ENCODE measurements at places on chromosomes 6 and 20. TPM values are rescaled to one million over a fixed set of nuclear protein-coding genes. Genes with fewer than 3 reads are reported as not detected.
A peak's percentile ranks its signal among the peaks of the same experiment; 100 is the strongest.

Gene IPCEF1
- 1.9 TPM for total RNA-seq

DNA sequence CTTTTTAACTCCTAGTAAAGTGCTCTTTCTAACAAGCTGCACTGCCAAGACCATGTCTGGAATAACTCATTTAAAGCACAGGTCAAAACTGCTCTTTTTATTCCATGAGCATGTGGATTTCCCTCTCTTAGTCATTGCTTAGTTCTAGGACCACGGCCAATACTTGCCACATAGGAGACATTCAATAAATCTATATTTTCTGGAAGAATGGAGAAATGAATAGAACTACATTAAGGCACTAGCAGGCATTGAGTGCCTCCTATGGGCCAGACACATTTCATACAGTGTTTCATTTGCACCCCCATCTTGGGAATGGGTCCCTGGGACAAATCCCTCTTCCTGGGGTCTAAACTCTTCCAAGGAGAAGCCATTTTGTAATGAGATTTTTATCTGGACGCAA, 552.8 kb upstream of the CITED2 start:
- DNase-seq, result no peak

GRCh38 chr6:90610301-90610750, 23.5 kb upstream of the MAP3K7 start:
- DNase-seq, result peak; percentile 36

Gene RNF114
- total RNA-seq, result 186 TPM

DNA sequence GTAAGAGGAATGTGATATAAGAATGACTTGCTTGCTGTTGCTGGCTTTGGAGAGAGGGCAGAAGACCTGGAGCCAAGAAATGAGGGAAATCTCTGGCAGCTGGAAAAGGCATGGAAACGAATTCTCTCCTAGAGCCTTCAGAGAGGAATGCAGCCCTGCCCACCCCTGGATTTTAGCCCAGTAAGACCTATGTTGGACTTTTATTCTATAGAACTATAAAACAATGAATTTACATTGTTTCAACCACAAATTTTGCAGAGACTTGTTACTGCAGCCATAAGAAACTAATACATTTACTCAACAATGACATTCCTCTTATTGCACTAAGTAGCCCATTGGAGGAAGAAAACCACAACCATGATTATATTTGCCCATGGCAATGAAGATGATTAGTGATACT, 39.5 kb upstream of the PREP start:
- no peak for DNase-seq

Gene PROCR
- 11.9 TPM for total RNA-seq

Gene TMEM74B
- not detected for total RNA-seq

Gene ECT2L
- total RNA-seq, result 1.2 TPM

- DNase-seq, result no peak
These were observed 35.6 kb downstream of the ADGRF4 start for GRCh38 chr6:47733879-47734558.

DNA sequence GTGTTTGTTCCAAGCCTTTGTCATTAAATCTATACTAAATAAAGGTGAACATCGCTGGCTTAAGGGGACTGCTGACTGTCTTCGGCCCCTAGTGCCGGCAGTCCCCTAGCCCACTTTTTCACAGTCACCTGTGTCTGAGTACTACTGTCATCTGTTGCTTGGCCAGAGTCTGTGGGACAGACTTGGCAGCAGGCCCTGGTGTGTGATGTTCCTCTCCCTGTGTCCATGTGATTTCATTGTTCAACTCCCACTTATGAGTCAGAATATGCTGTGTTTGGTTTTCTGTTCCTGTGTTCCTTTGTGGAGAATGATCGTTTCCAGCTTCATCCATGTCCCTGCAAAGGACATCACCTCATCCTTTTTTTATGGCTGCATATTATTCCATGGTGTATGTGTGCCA, 133.4 kb downstream of the HAO1 start:
- DNase-seq, result no peak

- no peak for DNase-seq
These were observed 35.2 kb downstream of the ILRUN start for GRCh38 chr6:34661357-34661756.

- DNase-seq, result peak; percentile 87
These were observed 213.5 kb upstream of the PDE10A start for GRCh38 chr6:165876588-165876987.

DNA sequence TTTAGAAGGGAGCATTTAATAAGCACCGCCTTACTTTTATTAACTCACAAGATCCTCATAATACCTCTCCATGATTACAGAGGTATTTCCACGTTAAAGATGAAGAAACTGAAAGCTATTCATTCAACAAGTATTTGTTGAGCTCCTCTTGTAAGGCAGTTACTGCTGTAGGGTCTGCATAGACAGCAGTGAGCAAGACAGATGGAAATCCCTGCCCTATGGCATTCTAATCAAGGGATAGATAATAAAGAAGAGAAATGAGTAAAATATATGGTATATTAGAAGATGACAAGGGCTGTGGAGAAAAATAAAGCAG, 77.8 kb upstream of the CTNNBL1 start:
- DNase-seq, result no peak

- no peak for DNase-seq
These were observed 18.0 kb upstream of the RSPH3 start for GRCh38 chr6:159017757-159018559.

DNA sequence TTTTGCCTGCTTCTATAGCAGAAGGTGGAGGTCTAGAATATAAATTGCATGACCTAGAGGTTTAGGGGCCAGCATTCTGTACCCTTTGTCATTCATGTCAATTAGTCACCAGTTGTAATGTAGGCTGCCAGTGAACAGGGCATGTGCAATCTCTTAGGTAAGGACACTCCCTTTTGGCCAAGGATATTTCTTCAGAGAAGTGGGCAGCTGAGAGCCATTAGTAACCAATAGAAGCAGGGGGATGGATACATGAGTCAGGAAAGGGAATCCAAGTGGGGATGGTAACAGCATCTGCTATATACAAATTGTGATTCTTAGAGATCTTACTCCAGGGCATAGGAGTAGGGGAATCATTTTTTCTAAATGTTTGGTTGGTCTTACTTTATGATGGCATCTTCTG, 494.2 kb upstream of the JAG1 start:
- no peak for DNase-seq

GRCh38 chr6:26311385-26312095, 53.5 kb upstream of the BTN3A2 start:
- DNase-seq, result peak; percentile 29

- DNase-seq, result no peak
These were observed 214.4 kb upstream of the PRND start for GRCh38 chr20:4507288-4507719.

Gene FRK
- total RNA-seq, result 1.1 TPM

Gene BPIFB6
- not detected for total RNA-seq

- DNase-seq, result no peak
These were observed 21.2 kb upstream of the ENPP5 start for GRCh38 chr6:46191961-46192360.

Gene TSPO2
- total RNA-seq, result not detected

DNA sequence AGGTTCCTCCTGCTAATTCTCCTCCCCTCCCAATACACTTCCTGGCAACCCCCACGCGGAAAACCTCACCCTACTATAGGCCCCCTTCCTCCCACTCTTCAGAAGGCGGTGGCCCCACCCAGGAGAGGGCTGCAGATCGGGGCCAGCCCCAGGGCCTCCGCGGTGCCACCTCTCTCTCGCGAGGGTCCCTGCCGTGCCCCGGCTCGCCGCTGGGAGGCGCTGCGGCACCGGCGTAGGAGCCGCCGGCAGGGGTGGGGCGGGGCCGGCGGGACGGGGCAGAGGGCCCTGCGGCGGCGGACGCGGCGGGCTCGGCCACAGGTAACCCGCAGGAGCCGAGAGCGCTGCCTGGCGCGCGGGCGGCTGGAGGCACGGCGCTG, at the start of gene ANKRD6:
TSS of gene ANKRD6 (plus strand) at position 278 of the 377 bp plus-strand sequence. CDS start 133,825 bp downstream, outside the sequence.
- DNase-seq, result peak; percentile 81

DNA sequence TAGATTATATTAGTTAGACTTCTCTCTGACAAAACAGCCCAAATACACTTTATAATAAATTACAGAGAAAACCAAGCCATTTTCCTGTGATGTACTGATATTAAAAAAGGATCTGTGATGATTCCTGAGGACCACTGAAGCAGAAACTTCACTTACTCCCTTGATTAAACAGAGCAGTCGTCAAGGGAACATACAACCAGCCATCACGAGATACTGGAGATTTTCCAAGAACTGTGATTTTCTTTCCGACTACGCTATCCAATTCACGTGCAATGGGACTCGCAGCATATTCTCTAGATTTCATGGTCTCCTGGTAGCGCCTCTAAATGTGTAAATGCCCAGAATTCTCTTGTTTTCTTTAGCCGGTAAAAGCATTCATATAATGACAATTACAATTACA, 377.4 kb downstream of the PHF3 start:
- DNase-seq, result no peak

GRCh38 chr6:129936329-129937165, 75.4 kb upstream of the TMEM244 start:
- DNase-seq, result no peak

- no peak for DNase-seq
These were observed 77.0 kb downstream of the ADTRP start for GRCh38 chr6:11701573-11701972.

GRCh38 chr20:54308804-54309203, 100.9 kb downstream of the PFDN4 start:
- DNase-seq, result no peak

GRCh38 chr6:149728499-149729234, 10.8 kb upstream of the LATS1 start:
- no peak for DNase-seq

- DNase-seq, result no peak
These were observed 20.5 kb downstream of the TGM2 start for GRCh38 chr20:38144598-38144973.

Gene PLAGL1
- 41.4 TPM for total RNA-seq

- DNase-seq, result no peak
These were observed 545.6 kb downstream of the PKHD1 start for GRCh38 chr6:51541847-51542246.

- DNase-seq, result no peak
These were observed 27.8 kb downstream of the TNFAIP3 start for GRCh38 chr6:137894779-137895385.

GRCh38 chr6:3159805-3160781, 2.7 kb upstream of the TUBB2A start:
- no peak for DNase-seq

Gene MROH8
- total RNA-seq, result 4.6 TPM

DNA sequence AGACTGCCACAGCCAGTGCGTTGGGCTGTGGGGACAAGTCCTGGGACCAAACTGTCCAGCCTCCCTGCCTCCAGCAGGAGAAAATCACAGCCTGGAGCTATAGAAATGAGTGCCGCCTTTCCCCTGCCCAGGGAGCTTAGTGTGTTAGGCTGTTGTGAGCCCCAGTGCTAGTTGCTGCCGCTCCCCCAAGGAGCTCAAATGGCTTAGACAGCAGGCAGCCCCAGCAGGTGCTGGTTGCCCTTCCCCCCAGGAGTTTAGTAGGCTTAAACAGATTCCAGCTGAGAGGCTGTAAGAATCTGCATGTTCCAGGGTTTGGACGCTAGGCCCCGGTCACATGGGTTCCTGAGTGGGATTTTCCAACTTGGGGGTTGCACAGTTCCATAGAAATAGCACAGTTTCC, 27.2 kb upstream of the HMGN3 start:
- DNase-seq, result no peak

GRCh38 chr6:109388265-109388664, 6.0 kb upstream of the CD164 start:
- DNase-seq, result no peak

DNA sequence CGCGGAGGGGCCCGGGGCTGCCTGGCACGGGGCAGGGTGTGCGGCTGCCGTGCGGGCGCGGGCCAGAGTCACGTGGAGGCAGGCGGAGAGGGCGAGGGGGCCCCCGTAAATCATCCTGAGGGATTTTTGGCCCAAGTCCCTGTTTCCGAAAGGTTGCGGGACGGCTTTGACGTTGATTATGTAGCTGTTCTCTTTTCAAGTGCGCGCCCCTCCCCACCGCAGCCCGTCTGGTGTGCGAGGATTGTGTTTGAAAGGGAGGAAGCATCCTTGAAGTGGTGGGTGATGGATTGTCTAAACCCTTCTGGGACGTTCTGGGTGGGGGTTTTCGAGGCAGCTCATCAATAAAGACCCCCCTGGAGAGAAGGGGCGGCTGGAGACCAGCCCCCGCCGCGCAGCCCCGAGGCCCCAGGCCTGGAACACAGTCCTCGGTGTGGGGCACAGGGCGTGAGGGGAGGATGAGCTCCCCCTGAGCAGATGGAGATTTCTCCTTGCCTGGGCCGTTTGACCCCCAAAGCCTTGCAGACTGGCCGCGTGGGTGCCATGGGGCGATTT, 7.0 kb upstream of the FOXF2 start:
- no peak for DNase-seq

Gene ETV7
- 3.5 TPM for total RNA-seq

- DNase-seq, result no peak
These were observed 50.0 kb upstream of the ADIG start for GRCh38 chr20:38531021-38531420.
